ENCODE measurements at places on chromosomes 2 and 18.

GRCh38 chr2:64283006-64283570 lies 138.9 kb upstream of the PELI1 start:
- DNase-seq = no peak

DNA sequence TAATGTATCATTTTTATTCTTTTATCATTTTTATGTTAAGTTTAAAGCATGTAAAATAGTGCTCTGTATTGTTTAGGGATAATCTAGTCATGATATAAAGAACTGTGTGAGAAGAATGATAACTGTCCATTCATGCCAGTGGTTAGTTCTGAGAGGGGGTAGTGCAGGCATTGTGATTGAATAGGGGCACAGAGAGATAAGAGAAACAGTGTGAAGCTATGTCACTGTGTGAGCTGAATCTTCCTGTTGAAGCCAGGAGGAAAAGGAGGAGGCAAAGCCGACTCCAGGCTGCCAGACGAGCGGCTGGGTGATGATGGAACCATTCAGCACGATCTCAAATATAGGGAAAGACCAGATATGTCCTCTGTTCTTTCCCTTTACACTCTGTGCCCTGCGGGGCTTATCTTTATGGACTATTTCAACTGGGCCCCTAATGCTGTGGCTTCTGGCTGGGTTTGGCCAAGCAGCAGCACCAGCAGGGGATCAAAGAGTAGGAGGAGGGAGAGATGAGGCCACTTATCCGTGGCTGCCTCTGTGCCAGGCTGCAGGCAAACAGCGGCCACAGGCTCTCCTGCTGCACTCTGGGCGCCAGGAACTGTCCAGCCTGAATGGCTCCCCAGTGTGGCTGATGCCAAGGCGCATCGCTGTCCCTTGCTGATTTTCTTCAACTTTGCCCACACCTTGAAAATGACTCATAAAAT lies 128.0 kb downstream of the SPP2 start:
- DNase-seq = no peak

DNA sequence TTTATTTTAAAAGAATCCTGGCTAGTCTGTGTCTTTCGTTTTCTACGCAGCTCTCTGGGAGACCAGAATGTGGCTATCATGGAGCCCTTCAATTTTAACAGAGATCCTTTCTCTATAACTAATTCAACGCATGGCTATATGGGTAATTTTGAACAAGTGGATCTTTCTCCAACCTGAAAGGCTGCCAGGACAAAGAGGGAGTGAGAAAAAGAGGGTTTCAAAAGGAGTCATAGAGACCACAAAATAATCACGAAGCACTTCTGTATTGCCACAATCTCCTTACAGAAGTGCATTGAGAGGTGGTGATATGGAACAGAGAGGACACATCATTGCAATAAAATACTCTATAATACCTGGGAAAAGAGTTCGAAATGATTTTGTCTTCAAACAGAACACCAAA lies 21.7 kb upstream of the CDH2 start:
- DNase-seq = no peak

DNA sequence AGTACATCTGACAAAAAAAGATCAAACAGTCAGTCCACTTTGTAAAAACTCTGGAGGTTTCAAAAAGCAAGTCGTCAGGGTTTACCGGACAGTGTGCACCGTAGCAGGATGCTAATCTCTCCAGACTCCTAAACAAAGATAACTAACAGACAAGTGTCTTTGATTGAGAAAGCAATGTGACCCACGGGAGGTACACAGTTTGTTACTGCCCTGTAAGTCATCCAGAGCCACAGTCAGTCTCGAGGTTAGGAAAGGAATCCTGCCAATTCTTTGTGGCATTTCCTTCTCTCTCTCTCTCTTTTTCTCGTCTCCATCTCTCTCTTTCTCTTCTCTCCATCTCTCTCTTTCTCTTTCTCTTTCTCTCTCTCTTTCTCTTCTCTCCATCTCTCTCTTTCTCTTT lies 42.8 kb downstream of the LRRTM4 start:
- DNase-seq = no peak

GRCh38 chr2:106782681-106783080 lies 103.3 kb downstream of the ST6GAL2 start:
- no peak for DNase-seq

DNA sequence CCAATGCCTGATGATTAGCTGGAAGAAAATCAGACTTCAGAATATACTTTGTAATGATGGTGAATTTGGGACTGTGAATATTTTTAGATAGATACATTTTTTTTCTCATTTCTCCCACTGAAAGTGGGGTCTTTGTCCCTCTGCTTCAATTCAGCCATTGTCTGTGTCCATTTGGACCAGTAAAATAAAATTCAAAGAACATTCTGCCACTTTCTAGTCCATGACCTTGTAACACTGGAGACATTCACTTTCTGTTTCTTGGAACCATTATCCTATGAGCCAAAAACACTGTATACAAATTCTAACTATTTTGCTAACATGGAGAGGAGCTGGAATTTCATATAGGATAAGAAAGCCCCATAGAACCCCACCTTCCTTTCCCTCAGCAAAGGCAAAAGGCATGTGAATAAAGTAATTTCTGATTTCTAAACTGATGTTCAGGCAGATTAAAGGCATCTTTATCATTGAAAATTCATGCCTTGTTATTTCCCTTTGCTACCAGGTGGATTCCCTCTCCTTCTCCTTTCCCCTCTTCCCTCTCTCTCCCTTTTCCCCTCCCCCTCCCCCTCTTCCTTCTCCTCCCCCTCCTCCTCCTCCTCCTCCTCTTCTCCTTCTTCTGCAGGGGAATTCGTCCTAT lies 2010.4 kb upstream of the LRRTM1 start:
- no peak for DNase-seq

- DNase-seq = no peak
Observed at GRCh38 chr2:215870986-215871385, 142.4 kb downstream of the MREG start.

DNA sequence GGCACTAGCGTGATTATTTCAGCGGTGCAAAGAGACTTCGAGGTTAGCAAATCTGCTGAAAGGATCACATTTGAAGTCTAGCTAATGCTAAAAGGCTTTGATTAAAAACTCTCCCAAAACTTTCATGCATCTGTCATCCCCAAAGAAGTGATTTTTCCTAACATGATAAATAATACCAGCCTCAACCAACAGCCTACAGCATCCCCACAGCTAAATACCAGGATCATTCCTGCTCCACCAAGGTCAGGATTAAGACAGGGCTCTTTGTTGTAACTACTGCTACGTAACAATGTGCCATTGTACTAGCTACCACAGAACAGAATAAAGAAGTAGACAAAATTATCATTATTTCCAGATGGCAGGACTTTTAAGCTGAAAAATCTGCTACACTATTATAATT lies 1.6 kb downstream of the OR6B3 start:
- no peak for DNase-seq

GRCh38 chr2:28394331-28394877 lies 1.7 kb downstream of the FOSL2 start:
- no peak for DNase-seq

DNA sequence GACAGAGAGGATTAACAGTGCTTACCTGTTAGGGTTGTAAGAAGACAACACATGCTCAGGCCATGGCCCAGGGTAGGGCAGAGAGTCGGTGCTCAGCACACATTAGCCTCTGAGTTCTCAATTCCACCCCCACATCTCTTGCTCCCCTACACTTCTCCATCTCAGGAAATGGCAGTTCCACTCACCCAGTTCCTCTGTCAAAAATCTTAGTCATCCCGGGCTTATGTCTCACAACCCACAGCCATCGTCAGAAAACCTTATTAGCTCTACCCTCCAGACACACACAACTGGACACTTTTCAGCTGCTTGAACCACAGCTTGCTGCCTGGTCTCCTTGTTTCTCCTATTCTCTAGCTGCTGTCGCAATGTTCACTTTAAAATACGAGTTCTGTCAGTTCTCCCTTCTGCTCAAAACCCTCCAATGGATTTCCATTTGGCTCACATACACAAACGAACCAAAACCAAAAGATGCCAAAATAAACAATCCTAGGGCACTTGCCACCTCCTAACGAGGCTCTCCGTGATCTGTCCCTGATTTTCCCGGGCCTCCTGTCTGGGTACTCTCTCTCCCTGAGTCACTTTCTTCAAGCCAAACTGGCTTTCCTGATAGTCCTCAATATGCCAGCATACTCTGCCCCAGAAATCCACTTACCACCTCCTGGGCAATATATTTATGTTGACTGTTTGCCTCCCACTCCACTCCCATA lies 89.7 kb downstream of the KCTD1 start:
- DNase-seq = no peak

DNA sequence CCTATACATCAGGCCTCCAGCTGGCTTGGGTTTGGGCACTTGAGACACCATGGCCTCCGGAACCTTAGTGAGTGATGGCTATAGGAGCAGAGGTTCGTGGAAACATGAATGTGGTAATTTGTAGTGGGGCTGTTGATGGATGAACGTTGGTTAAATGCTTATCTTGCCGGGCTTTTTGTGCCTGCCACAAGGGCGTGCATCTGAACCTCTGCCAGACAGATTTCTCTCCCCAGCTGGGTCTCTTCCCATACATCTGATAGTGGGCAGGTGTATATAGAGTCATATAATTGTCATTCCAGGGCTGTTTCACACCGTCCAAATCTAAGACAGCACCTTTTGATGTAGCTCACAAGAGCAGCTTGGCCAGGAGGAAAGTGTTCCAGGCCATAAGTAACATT lies 14.7 kb downstream of the LAMA3 start:
- DNase-seq = no peak

GRCh38 chr2:26681656-26682055 lies 10.9 kb upstream of the KCNK3 start:
- DNase-seq = no peak

- DNase-seq = no peak
Observed at GRCh38 chr2:52475590-52475989, 1292.0 kb upstream of the CHAC2 start.

GRCh38 chr2:65452150-65452895 lies 19.9 kb upstream of the SPRED2 start:
- no peak for DNase-seq

DNA sequence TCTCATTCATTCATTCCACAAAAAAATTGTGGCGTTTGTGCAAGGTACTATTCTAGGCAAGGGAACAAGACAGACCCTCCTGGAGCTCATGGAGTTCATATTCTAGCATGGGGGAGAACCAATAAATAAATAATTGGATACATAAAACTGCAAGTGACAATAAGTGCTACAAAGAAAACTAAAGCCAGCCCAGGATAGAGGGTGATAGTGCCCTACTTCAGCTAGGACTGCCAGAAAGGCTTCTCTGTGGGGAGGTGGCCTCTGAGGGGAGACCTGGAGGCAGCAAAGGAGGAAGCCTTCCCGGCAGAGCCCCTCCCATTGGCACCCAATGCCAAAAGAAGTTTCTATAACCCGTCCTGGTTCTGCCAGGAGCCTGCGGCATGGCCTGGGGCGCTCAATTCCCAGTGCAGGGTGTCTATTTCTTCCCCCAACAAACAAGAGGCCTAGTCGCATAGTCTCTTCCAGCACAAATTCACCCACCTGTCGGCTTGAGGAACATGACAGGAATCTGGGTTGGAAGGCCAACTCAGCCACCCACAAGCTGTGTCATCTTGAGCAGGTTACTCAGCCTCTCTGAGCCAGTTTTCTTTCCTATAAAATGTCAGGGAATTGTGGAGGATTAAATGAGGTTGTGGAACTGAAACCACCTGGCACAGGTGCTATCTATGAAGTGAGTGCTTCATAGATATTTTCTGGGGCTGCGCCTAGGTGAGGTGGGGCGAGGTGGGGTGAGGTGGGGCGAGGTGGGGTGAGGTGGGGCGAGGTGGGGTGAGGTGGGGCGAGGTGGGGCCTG lies 94.3 kb downstream of the ZFP36L2 start:
- no peak for DNase-seq
